ENCODE measurements at places on chromosomes 11 and 22. TPM values are rescaled to one million over a fixed set of nuclear protein-coding genes. Genes with fewer than 3 reads are reported as not detected.

P2RY2 gene
- total RNA-seq = 10.5 TPM

DNA sequence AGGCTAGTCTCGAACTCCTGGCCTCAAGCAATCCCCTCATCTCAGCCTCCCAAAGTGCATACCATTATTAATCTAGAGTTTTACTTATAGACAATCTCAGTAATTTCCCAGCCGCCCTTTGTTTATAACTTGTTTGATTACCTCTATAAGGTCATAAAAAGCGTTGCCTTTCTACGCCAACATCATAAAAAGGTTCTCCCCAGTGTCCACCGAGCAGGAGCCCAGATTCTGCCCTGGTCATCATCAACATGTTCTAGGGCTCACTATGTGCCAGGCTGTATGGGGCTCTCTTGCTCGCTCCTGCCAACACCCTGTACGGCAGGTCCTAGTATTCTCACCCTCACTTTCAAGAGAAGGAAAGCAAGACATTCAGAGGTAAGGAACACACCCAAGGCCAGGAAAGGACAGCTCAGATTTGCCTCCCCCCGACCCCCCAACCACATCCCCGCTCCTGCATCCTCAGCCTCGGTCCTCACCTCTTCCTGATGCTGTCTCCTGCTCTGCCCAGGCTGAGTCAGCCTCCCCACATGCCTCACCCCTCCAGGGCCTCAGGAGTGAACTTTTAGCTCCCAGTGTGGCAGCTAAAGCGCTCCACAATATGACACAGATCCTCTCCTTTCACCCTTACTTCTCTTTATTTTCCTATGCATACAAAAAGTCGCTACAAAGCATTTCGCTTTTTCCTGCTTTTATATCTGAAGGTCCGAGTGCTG is 14.3 kb downstream of the ARFGAP3 start:
- DNase-seq = no peak

DNA sequence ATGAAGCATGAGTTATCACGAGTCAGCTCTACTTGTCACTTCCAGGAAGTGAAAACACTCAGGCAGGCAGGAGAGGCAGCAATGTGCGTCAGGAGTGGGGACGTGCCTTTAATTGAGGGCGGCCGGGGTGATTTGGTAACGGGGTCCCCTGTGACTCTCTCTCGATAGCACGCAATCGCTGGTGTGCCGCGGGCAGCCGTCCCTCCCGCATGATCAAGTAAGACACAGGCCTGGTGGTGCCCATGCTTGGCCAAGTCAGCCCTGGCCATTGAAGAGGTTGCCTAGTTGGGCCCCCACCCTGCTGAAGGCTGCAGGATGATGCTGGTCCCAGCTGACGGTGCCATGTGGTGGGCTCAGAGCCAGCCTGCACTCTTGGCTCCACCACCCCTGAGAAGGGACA is 29.7 kb downstream of the CACNG2 start:
- DNase-seq = no peak

- peak; percentile 79 for DNase-seq
Observed at GRCh38 chr11:118911880-118912741, 13.6 kb downstream of the BCL9L start.

DNA sequence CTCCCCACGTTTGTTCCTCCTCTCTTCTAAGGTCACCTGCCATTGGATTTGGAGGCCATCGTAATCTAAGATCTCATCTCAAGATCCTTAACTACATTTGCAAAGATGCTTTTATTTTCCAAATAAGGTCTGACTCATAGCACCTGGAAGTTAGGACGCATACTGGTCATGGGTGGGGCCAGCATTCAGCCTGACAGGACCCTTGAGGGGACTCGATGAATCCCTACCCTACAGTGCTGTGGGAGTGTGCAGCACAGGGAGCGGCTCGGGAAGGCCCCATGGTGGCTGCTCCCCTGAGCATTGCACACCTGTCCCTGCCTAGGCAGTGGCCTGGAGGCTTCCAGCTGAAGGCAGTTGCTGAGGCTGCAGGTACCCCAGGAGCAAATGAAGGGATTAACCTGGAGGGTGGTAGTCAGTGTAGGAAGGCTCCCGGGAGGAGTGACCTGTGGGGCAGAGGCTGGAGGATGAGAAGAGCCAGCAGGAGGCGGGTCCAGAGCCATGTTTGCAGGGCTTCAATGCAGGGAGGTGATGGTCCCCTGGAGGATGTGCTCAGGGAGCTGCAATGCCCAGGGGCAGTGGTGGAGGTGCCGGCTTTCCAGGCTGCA is 362.2 kb downstream of the CTTN start:
- DNase-seq = no peak

DNA sequence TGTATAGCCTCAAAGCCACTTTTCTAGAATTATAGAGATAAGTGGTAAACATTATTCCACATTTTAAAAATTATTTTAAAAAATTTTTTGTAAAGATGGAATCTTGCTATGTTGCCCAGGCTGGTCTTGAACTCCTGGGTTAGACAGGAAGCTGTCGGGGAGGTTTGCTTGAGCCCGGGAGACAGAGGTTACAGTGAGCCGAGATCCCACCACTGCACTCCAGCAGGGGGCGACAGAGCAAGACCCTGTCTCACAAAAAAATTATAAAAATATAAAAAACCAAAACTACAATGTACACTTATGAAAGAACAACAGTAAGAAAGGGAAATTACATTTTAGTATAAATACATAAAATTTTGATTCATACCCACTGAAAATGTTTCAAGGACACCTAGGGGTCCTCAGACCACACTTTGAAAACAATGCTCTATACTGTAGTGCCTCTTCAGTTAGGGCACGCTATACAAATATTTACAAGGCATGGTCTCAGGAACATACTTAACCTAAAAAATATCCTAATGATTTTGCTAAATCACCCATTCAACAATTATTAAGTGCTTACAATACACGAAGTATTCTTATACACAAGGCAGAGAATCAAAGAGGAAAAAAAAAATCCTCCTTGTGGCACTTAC is 111.2 kb downstream of the MRTFA start:
- peak; percentile 31 for DNase-seq

Measured in heart right ventricle (tissue), 16 donors.